ENCODE measurements at places on chromosomes 13 and 19. TPM values are rescaled to one million over a fixed set of nuclear protein-coding genes. Genes with fewer than 3 reads are reported as not detected.

Gene C19orf33
- total RNA-seq = 77.7 TPM

Gene ZNF91
- 43.9 TPM for total RNA-seq

Gene SLAIN1
- 9.7 TPM for total RNA-seq

Gene CGB5
- not detected for total RNA-seq

Gene KCNN1
- 1.6 TPM for total RNA-seq

Gene HOMER3
- total RNA-seq = 24.5 TPM

Gene ARL11
- 2.8 TPM for total RNA-seq

Gene FARP1
- 112 TPM for total RNA-seq

Gene ATP8B3
- total RNA-seq = 2.9 TPM

Gene SYT3
- total RNA-seq = 0.32 TPM

Gene NXNL1
- not detected for total RNA-seq

Gene MAG
- not detected for total RNA-seq

Gene ZNF468
- 37.2 TPM for total RNA-seq

Gene KIR2DL4
- total RNA-seq = not detected

Gene GSX1
- total RNA-seq = not detected

Gene ZNF543
- 10.6 TPM for total RNA-seq

Gene CHAF1A
- total RNA-seq = 8.3 TPM

Gene FREM2
- 16.0 TPM for total RNA-seq

Gene C2CD4C
- total RNA-seq = 172 TPM

Gene FAM216B
- not detected for total RNA-seq

Gene PLEKHF1
- total RNA-seq = 15.7 TPM

Gene LRRC8E
- total RNA-seq = 4.1 TPM

Gene ZNF681
- total RNA-seq = 4.0 TPM

Gene MBD3L1
- total RNA-seq = not detected

Gene ADPRHL1
- total RNA-seq = 4.7 TPM

Gene FUT1
- total RNA-seq = 1.0 TPM

Gene OR7A5
- not detected for total RNA-seq

Gene LYPD5
- 1.6 TPM for total RNA-seq

Gene KIR2DL1
- total RNA-seq = not detected

Gene WTIP
- 24.0 TPM for total RNA-seq

Gene NCR1
- total RNA-seq = 0.32 TPM

Gene FXYD3
- total RNA-seq = 139 TPM

Gene C19orf47
- total RNA-seq = 13.2 TPM

Gene DENND1C
- 8.0 TPM for total RNA-seq

Gene ZNF708
- total RNA-seq = 13.0 TPM

Gene IGSF23
- not detected for total RNA-seq

Gene MCF2L
- 91.8 TPM for total RNA-seq

Gene RNF17
- not detected for total RNA-seq

Gene HIPK4
- total RNA-seq = not detected

Gene DUS3L
- total RNA-seq = 37.2 TPM

Gene SACS
- 8.4 TPM for total RNA-seq

Gene CGB3
- total RNA-seq = not detected

Gene PSG7
- not detected for total RNA-seq

Gene PIK3R2
- total RNA-seq = 74.2 TPM

Gene CEACAM4
- 0.35 TPM for total RNA-seq

Gene FXYD1
- 94.0 TPM for total RNA-seq

Gene TEX101
- total RNA-seq = not detected

Gene NCCRP1
- 0.17 TPM for total RNA-seq

Gene HTR2A
- total RNA-seq = 0.66 TPM

Gene CYP2A6
- 1.9 TPM for total RNA-seq

Gene OR7D2
- total RNA-seq = not detected

Gene BEST2
- not detected for total RNA-seq

Gene HCST
- 14.4 TPM for total RNA-seq

Gene IQCN
- total RNA-seq = 2.9 TPM

Gene MBD3L2
- total RNA-seq = not detected

Data from mucosa of gallbladder (tissue), 1 donor.